Vagina (tissue), 2 donors: ENCODE measurements at places on chromosomes 3 and 15. TPM values are rescaled to one million over a fixed set of nuclear protein-coding genes. Genes with fewer than 3 reads are reported as not detected.

TGM5 gene
- 8.3 TPM for total RNA-seq

- H3K27me3 ChIP-seq: no peaks in the 10 kb centered on the region
- H3K4me1 ChIP-seq: peaks cover 55% of the 10 kb centered on the region
- no peak for DNase-seq
- no peak overlapping the region for H3K4me3 ChIP-seq
- peak overlapping the region; percentile 60 for H3K27ac ChIP-seq
- peaks cover 22% of the 10 kb centered on the region for H3K36me3 ChIP-seq
Measured at GRCh38 chr15:67175643-67176071, 78.8 kb downstream of the AAGAB start.

INSYN1 gene
- 5.6 TPM for total RNA-seq

EFHB gene
- 0.49 TPM for total RNA-seq

FLNB gene
- total RNA-seq: 147 TPM

DNA sequence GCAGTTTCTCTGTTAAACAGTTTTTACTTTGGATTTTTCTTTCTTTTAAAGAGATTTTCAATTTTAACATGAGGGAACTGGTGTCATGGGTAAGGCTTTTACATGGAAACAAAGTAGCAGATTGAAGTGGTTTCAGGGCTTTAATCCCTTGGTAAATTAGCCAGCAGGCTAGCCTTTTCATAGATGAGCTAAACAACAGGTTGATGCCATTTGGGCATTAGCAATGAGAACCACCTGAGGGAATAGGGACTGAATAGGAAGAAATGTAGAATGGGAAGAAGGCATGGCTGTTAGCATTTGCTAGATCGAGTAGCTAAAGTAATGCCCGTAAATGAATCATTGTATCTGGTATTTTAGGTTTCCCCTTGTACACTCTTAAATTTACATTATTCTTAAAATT lies 165.5 kb upstream of the MLF1 start:
- no peak for DNase-seq
- H3K4me3 ChIP-seq: no peak overlapping the region
- H3K27ac ChIP-seq: no peak overlapping the region
- no peaks in the 10 kb centered on the region for H3K27me3 ChIP-seq
- no peaks in the 10 kb centered on the region for H3K4me1 ChIP-seq

PRSS50 gene
- not detected for total RNA-seq
